ENCODE measurements at places on chromosomes 3 and 15.

- no peak for DNase-seq
These were observed 376.1 kb upstream of the CFAP20DC start for GRCh38 chr3:59425942-59426341.

DNA sequence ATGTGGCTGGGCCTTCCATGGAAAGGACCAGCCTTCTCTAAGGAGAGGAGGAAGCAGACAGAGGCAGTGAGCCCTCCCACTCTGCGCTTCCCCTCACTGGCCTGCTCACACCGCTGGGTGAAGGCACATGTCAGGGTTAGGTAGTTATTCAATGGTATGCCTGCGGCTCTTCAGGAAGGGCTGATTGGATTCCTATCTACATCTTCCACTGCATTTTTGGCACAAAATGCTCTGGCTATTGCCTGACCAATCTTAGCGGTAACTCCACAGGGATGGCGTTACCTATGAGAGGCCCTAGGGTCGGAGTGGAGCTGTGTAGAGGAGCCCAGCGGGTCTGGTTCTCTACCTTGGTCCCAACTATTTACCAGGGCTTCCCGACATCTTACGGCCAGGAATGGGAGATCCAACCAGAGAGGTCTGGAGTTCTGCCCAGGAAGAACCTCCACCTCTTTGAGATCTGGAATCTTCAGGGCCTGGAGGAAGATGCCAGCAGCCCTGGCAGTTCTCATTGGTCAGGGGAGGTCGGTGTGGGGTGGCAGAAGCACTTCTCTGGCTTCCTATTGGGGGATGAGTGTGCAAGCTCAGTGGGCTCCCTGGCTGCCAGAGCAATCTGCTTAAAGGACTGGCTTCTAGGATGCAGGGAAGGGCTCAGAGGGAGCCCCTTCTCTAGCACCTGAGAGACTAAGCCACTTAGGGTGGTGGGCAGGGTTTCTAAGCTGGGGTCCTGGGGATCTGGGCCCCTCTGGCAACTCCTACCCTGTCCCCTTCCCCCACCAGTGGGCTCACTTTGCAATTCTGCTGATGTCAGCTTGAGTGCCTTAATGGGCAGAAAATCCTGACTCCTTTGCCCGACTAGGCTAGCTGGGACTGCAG lies 24.3 kb downstream of the SNX33 start:
- DNase-seq, result no peak

- no peak for DNase-seq
These were observed 12.6 kb downstream of the PDHB start for GRCh38 chr3:58421004-58421403.

DNA sequence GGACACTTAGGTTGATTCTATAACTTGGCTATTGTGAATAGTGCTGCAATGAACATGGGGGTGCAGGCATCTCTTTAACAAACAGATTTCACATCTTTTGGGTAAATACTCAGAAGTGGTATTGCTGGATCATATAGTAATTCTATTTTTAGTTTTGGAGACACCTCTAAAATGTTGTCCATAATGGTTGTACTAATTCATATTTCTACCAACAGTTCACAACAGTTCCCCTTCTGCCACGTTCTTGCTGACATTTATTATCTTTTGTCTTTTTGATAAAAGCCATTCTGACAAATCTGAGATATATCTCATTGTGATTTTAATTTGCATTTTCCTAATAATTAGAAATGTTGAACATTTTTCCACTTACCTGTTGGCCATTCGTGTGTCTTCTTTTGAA lies 19.5 kb downstream of the CX3CR1 start:
- no peak for DNase-seq
